ENCODE measurements at places on chromosomes 5 and 9.

DNA sequence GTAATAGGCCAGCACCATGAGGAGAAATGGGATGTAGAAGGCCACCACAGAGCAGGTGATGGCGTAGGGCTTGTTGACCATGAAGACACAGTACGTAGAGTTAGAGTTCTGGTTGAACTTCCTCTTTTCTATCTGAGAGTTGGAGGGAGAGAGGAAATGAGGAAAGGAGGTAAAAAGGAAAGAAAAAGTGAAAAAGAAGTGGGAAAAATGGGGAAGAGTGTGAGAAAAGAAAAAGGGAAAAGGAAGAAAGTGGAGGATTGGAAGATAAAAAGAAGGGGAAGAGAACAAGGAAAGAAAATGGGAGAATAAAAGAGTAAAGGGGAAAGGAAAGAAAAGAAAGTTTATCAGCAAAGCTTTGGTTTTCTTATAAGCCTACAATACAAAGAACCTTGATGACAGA is 126.1 kb downstream of the FBXO38 start:
- DNase-seq, result no peak

GRCh38 chr5:16626696-16627264 is 10.0 kb upstream of the RETREG1 start:
- no peak for DNase-seq

DNA sequence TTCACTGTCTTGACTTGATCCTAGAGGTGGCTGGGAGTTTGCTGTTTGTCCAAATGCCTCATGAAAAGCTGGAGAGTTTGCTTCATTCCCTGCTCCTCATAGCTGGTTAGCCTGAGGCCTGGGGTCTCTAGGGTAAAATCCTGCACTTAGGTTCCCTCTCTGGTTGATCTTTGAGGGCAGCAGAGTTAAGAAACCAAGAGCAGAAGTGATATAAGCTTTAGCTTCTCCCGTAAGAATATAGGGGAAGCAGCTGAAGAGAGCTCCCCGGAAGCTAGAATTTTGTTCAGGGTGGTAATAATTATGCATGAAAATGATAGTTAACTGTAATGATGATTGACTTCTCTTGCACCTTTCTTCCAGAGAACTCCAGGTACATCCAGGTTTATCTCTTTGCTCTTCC is 1.4 kb downstream of the FAM53C start:
- DNase-seq, result no peak

DNA sequence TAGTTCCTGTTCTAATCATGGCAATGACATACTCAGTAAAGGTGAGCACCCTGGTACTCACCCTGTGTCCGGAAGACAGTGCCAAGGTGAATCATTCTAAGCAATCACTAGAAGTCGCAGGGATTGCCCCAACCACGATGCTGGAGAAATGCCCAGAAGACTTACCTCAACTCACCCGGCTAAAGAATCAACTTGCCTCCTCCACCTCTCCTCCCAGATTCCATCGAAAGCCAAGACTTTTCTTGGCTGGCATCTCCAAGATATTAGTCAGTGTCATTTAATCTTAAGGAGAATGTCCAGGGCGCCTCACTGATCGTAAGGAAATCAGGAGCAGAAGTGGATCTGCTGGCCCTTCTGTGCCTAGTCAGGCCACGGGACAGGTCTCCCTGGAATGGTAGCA is 204.9 kb downstream of the ERCC6L2 start:
- DNase-seq, result no peak

DNA sequence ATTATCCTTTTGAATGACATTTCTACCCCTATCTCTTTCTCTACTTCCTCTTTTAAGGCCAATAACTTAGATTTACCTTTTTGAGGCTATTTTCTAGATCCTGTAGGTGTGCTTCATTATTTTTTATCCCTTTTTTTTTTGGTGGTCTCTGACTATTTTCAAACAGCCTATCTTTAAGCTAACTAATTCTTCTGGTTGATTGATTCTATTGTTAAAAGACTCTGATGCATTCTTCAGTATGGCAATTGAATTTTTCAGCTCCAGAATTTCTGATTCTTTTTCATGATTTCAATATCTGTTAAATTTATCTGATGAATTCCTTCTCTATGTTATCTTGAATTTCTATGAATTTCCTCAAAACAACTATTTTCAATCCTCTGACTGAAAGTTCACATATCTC is 7.4 kb upstream of the SLC36A3 start:
- DNase-seq, result no peak

DNA sequence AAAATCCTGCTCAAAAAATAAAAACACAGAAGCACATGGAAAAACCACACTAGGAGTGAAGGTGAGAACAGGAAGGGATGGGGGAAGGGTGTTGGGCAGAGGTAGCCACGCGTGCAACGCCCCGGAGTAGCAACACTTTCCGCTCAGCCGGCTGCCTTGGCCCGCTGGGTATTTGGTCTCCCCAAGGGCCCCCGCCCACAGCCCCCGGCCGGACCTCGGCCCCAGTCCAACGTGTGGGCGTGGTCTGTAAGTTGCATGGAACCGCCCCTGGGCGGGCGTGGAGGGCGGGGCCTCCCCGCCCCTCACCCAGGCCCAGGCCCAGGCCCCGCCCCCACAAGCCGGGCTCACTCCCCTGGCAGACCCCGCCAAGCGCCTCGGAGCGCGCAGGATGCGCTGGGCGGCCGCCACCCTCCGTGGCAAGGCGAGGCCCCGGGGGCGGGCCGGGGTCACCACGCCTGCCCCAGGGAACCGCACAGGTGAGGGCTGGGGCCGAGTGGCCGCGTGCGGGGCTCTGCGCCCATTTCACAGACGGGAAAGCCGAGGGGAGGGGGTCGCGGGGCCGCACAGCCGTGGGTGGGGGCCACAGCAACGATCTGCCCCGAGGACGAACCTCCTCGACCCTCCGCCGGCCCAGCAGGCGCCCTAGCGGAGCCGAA is at the start of gene SUSD3:
SUSD3 (plus strand) TSS at position 347 of the 656 bp plus-strand sequence; CDS start at position 389, 42 bp downstream.
- no peak for DNase-seq

DNA sequence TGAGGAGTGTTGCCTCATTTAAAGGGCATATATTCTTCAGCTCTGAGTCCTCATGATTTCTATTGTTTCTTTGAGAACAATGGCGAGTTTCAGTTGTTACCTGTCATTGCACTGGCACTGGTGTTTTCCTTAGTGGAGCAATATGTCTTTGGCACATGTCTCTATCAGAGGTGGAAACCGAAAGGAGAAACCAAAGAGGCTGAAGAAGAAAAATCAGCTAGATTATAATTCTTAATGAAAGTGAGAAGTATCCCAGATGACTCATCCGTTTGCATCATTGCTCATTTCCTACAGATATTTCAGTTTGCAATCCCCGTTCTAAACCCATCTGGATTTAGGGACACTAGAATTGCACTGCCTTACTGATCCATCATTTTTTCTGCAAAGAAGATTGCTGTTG is 324.6 kb downstream of the TMEM232 start:
- DNase-seq, result no peak

DNA sequence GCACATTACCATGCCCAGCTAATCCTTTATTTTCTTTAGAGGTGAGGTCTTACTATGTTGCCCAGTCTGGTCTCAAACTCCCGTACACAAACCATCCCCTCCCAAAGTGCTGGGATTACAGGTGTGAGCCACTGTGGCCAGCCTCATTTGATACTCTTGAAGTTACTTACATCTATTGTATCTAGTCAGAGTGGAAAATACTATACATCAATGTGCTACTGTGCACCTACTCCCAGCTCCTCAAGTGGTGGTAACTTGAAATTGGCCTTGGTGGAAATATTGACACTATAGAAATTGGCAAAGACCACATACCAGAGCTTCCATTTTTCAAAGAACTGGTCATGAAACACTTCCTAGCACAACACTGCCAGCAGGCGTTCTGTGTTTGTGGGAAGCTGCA is 10.3 kb downstream of the GGTA1 start:
- DNase-seq, result no peak

Data from glomerular endothelial cell (primary cell).